ENCODE measurements at places on chromosomes 7 and 10.

- no peak for DNase-seq
Measured at GRCh38 chr10:90399782-90400181, 458.1 kb downstream of the HTR7 start.

- DNase-seq, result no peak
Measured at GRCh38 chr10:58210160-58210559, 57.5 kb downstream of the IPMK start.

DNA sequence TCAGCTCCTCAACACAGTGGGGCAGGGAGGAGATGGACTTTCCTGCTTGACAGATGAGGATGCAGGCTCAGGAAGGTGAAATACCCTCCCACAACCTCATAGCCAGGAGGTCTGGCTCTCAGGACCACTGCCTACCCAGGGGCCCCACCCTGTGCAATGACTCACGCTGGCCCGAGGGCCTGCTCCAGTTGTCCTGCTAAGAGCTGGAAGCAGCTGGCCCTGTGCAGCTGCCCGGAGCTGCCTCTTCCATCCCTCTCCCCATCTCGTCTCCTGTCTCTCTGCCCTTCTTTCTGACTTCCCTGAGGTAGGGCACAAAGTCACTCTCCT lies 123.9 kb downstream of the ZMIZ1 start:
- DNase-seq, result no peak

DNA sequence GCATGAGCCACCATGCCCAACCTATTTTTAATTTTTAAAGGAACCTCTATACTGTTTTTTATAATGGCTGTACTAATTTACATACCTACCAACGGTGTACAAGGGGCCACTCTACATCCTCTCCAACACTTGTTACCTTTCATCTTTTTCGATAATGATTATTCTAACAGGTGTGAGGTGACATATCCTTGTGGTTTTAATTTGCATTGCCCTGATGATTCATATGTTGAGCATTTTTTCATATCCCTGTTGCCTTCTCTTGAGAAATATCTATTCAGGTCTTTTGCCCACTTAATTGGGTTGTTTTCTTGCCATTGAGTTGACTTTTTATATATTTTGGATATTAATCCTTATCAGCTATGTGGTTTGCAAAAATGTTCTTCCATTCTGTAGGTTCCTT lies 167.0 kb downstream of the CTTNBP2 start:
- no peak for DNase-seq

GRCh38 chr7:140404565-140405065 lies 757 bp downstream of the RAB19 start:
- no peak for DNase-seq

- no peak for DNase-seq
Measured at GRCh38 chr7:12091231-12091630, 119.9 kb upstream of the TMEM106B start.

- DNase-seq, result no peak
Measured at GRCh38 chr7:73829921-73830680, 695 bp upstream of the CLDN4 start.

GRCh38 chr7:11548532-11548931 lies 283.5 kb downstream of the THSD7A start:
- no peak for DNase-seq

- no peak for DNase-seq
Measured at GRCh38 chr10:132037676-132037975, 28.1 kb upstream of the JAKMIP3 start.

DNA sequence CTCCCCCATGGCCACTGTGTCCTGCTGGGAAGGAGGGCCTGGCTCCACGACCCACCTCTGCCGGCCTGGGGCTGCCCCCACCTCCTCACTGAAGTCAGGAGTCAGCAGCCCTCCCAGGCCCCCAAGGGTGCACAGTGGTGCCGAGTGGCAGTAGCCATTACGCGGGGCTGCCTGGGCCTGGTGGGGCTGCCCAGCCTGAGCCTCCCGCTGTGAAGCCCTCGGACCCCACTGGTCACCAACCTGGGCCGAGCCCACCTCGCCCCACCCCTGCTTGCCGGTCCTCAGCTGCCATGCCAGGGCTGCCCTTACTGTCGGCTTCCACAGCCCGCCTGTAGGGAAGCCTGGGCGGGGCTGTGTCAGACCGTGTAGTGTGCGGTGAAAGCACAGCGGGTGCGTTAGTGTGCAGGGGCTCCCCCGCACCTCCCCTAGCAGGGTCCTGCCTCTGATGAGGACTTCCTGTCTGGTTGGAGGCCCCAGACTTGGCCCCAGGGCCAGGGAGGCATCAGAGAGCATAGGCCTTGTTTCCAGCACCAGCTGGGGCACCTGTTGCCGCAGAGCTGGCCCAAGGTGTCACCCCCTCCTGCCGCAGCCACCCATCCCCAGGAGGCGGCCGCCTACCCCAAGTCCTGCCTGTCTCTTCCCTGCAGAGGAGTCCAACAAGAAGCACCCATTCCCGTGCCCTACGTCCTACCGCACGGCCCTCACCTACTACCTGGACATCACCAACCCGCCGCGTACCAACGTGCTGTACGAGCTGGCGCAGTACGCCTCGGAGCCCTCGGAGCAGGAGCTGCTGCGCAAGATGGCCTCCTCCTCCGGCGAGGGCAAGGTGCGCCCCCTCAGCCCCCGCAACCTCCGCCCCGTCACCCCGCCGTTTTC lies 10.0 kb downstream of the TMEM120A start:
- DNase-seq, result no peak

DNA sequence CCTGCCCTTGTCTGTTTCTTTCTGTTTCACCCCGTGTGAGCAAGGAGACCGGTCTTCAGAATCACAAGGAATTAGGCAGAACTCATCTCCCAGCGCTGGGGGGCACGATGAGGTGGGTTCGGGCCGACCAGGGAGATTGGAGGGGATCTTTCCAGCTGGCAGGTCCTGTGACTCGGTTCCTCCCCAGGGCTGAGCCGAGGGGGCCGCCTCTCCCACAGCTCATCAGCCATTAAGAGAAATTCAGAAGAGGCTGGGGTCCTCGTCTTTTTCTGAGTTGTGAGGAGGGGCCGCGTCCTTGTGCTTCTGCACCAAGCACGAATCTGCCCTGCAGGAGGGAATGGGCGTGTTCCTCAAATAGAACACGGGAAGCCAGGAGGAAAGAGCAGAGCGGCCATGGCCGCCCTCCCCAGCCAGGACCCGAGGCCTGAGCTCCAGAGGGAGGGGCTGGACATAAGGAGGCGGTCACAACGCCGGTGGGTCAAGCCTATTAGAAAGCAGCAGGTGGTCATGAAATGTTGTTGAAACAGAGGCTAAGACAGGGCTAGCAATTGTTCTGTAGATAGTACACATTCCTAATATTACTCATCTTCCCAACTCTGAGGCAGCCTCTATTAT lies 125.3 kb downstream of the ADARB2 start:
- DNase-seq, result no peak

GRCh38 chr7:118306771-118307170 lies 82.3 kb downstream of the ANKRD7 start:
- no peak for DNase-seq

DNA sequence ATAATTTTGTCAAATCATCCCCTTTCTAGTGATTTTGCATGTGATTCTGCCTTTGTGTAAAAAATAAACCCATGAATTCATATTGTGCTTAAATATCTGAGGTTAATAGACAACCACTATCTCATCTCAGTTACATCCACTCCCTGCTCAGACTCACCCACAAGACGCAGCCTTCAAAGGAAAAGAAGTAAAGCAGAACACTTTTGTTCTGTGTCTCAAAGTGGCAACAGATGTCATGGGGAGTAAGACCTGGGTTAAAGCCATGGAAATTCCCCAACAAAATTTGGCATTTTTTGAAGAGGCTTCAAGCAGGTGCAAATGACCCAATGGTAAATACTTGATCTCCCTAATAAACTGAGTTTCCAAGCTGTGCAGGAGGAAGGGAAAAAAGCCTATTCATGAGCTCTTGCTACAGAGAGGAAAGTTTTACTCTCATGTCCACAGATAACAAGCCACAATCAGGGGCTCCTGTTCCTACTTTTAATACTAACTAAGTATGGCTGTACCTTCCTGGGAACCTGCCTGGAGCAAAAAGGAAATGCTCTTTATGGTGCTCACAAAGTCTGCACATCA lies 4.7 kb downstream of the CYP3A7 start:
- no peak for DNase-seq

DNA sequence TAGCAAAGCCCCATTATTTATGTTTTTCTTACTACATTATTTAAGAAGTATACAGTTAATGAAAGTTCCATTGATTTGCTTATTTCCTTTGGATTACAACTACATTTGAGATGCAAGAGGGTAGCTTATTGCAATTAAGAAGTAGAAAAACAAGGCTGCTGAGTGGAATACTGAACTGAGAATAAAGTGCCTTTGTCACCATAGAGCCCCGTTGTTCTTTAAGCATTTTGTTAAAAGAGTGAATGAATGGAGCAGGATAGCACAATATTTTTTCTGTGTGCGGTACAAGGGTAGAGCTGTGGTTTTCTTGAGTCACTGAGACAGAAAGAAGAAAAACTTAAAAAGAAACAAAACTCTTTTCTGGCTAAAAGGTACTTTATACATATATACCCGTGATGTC lies 45.6 kb downstream of the ZNF277 start:
- no peak for DNase-seq

DNA sequence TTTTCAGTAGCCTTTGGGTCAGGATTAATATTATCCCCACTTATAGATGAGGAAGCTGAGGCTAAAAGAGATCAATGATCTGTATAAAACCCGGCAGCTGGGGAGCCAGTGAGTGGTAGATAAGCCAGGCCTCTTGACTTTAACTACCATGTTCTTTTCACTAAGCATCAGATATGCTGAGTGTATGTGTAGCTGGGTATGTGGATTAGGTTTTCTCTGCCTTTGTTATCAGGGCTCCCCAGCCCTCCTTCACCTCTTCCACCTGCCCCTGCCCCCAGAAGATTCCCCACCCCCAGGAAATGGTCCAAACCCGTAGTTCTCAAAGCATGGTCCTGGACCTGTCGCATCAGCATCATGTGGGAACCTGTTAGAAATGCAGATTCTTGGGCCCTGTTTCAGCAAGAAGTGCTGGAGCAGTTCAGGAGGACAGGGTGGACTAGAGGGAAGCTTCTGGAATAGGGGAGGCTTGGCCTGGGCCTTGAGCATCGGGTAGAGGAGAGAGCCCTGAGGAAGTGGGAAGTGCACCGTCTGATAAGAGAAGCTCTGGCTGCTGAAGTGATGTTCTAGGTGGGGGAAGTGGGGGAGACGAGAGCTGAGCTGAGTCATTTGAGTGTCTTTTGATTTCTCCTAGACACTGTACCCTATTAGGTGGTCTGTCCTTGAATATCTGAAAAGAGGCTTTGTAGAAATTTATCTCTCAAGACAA lies 101.3 kb downstream of the HIF1AN start:
- no peak for DNase-seq

DNA sequence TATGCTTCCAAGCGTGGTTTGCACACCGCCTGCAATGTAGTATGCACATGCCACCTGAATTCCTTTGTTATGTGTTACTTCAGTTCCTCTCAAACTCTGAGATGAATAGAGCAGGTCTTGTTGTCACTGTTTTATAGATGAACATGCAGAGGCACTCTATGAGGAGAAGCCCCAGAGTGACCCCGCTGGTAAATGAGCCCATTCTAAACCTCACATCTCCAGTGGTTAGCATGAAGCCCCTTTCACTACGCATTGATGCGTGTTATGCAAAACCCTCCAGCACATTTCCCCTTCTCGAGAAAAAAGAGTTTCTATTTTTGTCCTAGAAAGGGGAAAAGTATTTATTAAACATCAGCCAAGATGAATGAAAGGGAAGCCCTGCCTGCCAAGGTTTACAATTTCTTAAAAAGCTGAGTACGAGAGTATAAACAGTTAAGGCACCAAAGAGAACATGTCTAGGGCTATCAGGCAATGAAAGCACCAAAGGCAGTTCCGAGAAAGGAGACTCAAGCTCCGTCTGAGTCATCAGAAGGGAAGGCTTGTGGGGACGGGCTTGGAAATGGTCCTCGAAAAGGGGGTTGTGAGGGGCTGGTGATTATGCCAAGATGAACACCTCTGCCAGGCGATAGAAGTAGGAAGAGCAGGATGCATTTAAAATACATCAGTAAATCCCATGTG lies 58.7 kb upstream of the PFKP start:
- DNase-seq, result no peak

DNA sequence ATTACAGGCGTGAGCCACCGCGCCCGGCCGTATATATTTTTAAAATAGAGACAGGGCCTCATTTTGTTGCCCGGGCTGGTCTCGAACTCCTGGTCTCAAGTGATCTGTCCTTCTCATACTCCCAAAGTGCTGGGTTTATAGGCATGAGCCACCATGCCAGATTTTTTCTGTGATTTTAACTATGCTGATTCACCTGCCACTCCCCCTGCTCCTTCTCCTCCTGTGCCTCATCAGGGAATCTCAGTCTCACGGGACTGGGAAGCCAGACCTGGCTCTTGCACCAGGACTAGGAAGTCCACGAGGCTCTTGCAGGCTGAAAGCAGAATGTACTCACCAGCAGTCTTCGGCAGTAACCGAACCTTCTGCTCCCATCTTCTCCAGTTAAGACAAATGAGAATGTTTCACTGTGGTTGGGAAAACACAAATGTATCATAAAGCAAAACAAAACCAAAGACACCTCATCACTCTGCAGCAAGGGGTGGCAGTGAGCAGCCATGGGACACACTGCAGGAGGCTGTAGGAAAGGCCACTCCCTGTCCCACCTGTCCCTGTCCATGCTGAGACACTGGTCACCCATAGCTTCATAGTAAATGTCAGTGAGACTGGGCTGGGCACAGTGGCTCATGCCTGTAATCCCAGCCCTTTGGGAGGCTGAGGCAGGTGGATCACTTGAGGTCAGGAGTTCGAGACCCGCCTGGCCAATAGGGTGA lies 78.7 kb upstream of the MKRN1 start:
- DNase-seq, result no peak

GRCh38 chr10:52729271-52730104 lies 43.1 kb downstream of the MBL2 start:
- no peak for DNase-seq

DNA sequence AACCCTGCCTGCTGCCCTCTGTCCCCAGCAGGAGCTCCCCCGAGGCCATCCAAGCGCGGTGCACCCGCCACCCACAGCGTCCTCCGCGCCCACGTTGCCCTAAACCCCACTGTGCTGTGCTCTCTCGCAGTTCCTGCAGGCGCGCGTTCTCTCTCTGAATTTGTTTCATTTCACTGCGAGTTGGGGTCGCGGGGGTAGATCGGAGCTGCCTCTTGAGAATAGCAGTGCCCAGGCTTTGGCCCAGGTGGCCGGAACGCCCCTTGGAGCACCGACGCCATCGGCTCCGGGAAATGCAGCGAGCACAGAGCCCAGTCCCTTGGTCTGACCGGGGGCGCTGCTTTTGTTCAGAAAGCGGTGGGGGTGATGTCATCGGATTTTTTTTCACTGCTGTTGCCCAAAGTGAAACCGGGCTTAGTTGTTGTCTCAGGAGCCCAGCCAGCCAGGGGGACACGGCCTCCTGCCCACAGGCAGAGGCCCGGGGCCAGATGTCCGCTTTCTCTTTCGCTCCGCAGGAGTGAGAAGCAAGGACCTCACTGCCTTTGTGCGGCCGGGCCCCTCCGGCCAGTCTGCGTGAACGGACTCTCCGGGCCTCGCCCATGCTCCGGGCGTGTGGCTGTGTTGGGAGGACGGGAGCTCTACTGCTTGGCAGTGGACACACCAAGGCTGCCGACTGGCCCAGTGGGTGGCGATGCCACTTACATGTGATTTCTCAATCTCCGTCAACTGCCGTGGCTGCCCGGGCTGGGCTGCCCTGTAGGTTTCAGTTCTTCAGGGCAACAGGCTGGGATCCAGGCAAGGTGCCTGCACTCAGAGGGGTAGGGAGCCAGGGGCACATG lies 43.1 kb downstream of the FOXK1 start:
- peak; percentile 72 for DNase-seq

- peak; percentile 79 for DNase-seq
Measured at GRCh38 chr7:101602484-101603241, 26.4 kb downstream of the MYL10 start.

Data from activated naive CD8-positive, alpha-beta T cell treated with anti-CD3 and anti-CD28 coated beads, Interleukin-2, amount 10 ng/mL, durations not matched to agents 7 days and 5 days (primary cell).